Fibroblast of villous mesenchyme (primary cell): ENCODE measurements at places on chromosomes 7 and 10. TPM values are rescaled to one million over a fixed set of nuclear protein-coding genes. Genes with fewer than 3 reads are reported as not detected.

GRCh38 chr7:96729820-96730219 lies 20.2 kb upstream of the SEM1 start:
- DNase-seq, result no peak

The FAM20C gene
- 16.8 and 33.2 TPM in 2 replicates for total RNA-seq

- DNase-seq, result peak; percentile 52
These were observed 23.6 kb upstream of the SRI start for GRCh38 chr7:88243345-88243909.

DNA sequence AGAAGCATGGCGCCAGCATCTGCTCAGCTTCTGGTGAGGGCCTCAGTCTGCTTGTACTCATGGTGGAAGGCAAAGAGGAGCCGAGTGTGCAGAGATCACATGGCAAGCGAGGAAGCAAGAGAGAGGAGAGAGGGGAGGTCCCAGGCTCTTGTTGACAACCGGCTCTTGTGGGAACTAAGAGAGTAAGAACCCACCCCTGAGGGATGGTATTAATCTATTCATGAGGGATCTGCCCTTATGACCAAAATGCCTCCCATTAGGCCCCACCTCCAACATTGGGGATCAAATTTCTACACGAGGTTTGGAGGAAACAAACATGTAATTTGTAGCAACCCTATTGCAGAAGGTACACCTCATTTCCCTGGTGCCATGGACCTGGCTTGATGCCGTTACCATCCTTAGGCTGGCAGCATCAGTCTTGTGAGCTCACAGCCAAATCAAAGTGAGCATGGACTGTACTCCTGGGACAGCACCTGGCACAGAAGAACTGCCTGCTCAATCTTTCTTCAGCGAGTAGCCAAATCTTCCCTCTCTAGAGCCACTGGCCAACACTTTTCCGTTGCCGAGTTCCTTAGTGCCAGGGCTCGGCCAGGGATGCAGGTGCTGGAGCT lies 6.5 kb downstream of the BTBD16 start:
- no peak for DNase-seq

The OR2A42 gene
- total RNA-seq, result under 0.01 TPM in 2 replicates

- DNase-seq, result no peak
These were observed 140.6 kb downstream of the GNAI1 start for GRCh38 chr7:80275192-80275605.

GRCh38 chr10:70272925-70273316 lies 10.9 kb downstream of the NPFFR1 start:
- peak; percentile 44 for DNase-seq

DNA sequence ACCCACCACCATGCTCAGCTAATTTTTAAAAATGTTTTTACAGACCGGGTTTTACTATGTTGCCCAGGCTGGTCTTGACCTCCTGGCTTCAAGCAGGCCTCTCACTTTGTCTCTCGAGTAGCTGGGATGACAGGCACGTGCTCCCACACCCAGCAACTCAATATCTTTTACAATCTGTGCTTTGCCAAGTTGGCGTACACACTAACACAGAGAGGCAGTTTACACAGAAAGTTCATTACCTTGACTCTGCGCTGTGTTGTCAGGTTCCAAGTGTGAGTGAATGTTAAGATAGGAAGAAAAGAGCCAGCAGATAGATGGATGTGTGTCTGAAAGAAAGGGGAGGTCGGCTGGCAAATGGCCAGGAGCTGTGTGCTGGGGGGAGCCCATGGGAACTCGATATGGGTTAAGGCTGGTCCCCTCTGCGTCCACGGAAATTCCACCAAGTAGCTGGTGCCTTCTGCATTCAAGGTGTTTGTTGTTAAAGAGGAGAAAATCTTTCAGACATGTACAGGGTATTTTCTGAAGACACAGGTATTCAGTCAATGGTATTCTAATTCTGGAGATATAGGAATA lies 299.8 kb downstream of the CAMK1D start:
- no peak for DNase-seq

The IFIT1B gene
- total RNA-seq, result under 0.01 TPM in 1 of 2 replicates, not detected in the other

- DNase-seq, result no peak
These were observed 187.1 kb downstream of the ADARB2 start for GRCh38 chr10:1550291-1550595.

The C10orf62 gene
- total RNA-seq, result not detected in 2 replicates

The OR2A7 gene
- total RNA-seq, result under 0.01 and 0.32 TPM in 2 replicates

- DNase-seq, result no peak
These were observed 23.8 kb upstream of the GLCCI1 start for GRCh38 chr7:7944619-7945282.

- peak; percentile 54 for DNase-seq
These were observed 10.1 kb downstream of the TBC1D12 start for GRCh38 chr10:94412449-94412848.

The AOC1 gene
- not detected in 2 replicates for total RNA-seq

DNA sequence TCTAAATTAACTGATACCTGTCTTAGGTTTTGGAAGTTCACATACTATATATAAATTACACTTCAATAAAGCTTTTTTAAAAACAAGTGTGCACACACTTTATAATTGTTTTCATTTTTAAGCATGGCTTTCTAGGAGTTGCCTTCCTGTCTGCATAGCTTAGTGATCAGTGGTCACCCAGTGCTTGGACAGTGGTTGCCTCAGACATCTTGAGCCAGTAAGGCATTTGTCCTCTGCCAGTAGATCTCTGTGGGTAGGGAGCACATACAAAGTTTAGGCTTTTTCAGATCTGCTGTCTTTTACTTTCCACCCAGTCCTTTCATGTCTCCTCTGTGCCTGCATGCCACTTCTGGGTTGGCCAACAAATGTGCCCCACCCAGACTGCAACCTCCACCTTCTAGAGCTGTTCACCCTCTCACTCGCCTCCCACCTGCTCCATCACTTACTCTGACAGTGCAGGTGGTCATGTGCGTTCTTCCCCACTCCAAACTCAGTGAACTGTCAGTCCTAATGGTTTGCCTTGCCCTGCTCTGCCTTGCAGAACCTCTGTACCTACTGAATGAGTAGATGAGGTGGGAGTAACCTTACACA lies 31.7 kb downstream of the TPST1 start:
- no peak for DNase-seq

- no peak for DNase-seq
These were observed 31.8 kb downstream of the ARHGAP22 start for GRCh38 chr10:48573045-48573444.

DNA sequence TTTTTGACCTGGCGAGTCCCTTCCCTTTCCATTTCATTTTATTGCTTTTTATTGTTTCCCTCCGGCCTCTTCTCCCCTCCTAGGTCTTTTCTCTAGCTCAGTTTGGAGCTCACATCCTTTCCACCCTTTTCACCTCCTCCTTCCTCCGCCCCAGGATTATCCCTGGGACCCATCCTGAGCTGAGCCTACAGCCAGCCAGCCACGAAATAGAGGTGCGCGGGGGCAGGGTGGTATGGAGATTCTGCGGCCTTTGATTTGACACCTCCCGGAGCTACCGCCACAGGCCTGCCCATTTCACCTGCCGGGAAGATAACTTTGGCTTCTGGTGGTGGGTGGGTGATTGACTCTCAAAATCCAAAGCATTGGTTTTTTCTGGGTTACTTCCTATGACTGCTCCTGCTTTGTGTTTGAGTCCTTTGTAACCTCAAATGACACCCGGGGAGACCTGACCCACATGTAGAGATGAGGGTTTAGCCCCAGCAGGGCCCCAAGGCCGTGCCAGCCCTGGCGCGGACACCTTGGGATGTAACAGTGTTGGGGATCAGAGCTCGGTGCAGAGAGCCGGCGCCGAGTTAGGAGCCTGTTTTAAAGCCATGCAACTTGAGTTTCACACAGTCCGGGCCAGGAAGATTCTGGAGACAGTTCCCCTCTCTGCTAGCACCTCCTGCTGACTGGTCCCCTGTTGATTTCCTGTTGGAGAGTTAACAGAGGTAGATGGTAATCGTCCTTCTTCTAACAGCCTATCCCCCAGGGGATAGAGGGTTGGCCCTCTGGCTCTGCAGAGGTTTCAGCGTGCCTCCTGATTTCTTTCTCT lies 1.5 kb downstream of the DUSP5 start:
- peak; percentile 65 for DNase-seq

GRCh38 chr10:128025951-128026350 lies 100.3 kb downstream of the MKI67 start:
- DNase-seq, result no peak

The CH25H gene
- under 0.01 and 0.64 TPM in 2 replicates for total RNA-seq

The VIM gene
- 4,579 and 6,589 TPM in 2 replicates for total RNA-seq

The PCDH15 gene
- not detected in 2 replicates for total RNA-seq

- no peak for DNase-seq
These were observed 57.0 kb upstream of the CDCA7L start for GRCh38 chr7:22002726-22003125.

DNA sequence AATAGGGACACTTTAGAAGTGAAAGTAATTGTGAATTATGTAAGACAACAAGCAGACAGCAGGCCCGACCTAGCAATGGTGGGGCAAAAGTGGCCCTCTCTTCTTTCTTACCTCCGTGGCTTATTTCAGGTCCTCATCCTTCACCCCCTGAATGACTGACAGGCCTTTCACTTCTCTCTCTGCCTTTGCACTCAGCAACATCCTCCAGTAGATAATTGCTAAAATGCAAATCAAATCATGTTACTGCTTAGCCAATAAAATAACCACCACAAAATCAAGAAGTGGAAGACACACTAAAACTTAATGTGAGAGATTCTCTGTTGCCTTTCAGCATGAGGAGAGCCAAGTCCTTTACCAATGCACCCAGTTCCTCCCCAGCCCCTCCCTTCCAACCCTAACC lies 274.6 kb upstream of the ZNF32 start:
- DNase-seq, result no peak

DNA sequence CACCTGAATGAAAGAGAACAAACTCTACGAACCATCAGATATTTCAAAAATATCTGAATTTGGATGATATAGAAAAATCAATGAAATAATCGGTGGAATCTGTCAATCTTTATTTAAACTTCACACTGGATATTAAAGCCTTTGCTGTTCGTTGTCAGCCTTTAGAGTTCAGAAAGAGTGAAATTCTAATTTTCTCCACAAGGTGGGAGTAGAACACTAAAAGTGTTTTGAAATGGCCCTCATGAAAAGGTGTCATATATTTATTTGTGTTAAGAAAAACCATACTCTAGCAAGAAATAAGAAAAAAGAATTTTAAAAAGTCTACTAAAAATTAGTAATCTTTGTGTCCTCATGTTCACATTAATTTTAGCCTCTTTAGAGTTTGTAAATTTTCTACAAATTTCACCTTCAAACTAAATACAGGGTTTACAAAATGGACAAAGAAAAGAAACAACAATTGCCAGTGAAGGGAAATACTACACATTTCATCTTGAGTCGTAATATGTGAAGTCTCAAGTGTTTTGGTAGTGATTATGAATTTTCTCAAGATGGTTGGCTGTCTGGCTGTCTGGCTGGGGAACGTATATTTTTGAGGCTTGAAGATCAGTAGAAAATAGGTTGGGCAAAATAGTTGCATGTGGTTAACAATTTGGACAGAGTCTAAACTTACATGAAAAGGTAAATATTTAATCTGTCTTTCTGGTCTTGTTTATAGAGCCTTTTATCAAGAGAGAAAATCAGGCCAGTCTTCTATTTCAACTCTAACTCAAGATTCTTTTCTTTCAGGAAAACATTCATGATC lies 43.7 kb downstream of the DNAJB9 start:
- DNase-seq, result peak; percentile 60

- no peak for DNase-seq
These were observed 16.3 kb downstream of the SMURF1 start for GRCh38 chr7:99127636-99128035.

DNA sequence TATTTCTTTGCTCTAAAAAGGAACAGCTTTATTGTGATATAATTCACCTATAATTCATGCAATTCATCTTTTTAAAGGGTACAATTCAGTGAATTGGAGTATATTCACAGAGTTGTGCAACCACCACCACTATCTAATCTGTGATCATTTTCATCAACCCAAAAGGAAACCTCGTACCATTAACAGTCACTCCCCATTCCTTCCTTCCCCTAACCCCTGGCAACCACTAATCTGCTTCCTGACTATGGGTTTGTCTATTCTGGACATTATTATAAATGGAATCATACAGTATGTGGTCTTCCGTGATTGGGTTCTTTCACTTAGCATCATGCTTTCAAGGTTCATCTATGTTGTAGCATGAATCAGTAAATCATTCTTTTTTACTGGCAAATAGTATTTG lies 52.3 kb downstream of the MKI67 start:
- no peak for DNase-seq

DNA sequence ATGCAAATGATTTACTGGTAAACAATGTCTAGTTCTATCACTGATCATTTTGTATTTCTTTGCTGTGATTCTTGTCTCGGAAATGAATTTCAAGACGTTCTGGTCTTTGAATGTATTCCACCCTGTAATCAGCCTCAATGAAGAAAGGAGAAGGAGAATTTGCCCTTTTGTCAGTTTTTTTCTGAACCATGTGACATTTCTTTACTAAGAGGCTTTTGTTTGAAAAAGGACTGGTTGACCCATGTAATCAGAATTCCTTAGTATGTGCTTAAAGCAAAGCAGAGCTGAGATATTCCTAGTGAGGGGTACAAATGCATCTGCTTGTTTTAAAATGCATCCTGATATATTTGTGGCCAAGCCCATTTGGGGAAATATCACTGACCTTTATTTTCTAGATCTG lies 581.6 kb downstream of the ETV1 start:
- no peak for DNase-seq

The CLRN3 gene
- not detected in 2 replicates for total RNA-seq

GRCh38 chr7:109956916-109957315 lies 1134.0 kb upstream of the LRRN3 start:
- DNase-seq, result no peak

GRCh38 chr7:68015978-68016532 lies 1019.4 kb downstream of the TYW1 start:
- no peak for DNase-seq

The PPP1R17 gene
- total RNA-seq, result not detected in 2 replicates
